ENCODE measurements at places on chromosomes 1 and 21.

- no peak for DNase-seq
Measured at GRCh38 chr1:68162761-68163160, 69.6 kb downstream of the WLS start.

- DNase-seq: peak; percentile 16
Measured at GRCh38 chr1:204384636-204385352, 25.1 kb upstream of the PLEKHA6 start.

DNA sequence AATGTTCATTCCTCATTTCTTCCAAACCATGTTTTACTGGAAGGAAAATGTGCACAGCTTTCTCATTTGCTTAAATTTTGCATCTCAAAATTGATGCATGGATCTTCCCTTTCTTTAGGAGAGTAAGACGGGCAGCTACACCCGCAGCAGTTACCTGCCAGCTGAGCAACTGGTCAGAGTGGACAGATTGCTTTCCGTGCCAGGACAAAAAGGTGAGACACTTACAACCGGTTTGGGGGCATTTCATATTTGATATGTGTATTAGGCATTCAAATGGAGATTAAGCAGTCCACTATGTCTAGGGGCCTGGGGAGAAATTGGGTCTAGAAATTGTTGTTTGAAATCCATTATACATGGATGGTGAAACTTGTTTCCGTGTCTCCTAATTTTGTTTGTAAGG, 12.9 kb downstream of the C8A start:
- DNase-seq: no peak

DNA sequence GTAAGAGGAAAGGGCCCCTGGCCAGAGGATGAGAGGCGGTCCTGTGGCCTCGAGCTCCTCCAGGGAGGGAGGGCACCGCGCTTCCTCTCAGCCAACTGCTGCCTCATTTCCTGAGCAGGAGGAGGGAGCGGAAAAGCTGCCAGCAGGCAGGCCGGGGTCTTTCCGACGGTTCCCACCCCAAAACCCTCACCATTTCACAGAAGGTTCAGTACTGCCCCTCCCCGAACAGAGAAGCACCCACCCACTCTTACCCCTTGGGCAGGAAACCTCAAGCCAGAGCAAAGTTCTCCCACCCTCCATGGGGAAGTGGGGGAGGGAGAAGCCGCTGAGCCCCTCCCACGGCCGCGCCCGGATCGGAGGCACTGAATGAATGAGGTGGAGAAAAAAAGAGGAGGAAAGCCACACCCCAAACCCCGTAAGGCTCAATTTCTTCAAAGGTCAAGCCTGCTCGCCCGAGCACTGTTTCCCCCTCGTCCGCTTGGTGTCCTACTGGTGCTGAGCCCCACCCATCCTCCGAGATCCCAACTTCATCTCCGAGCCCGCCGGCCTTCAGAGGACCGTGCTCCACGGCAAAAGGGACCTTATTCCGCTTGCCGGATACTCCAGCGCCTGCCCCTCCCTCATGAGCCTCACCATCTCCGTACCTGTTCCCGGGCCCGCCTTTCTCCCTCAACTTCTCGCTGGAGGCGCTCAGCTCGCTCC, 9.4 kb downstream of the TPM3 start:
- peak; percentile 30 for DNase-seq

- no peak for DNase-seq
Measured at GRCh38 chr1:11893907-11894251, 32.3 kb downstream of the KIAA2013 start.

DNA sequence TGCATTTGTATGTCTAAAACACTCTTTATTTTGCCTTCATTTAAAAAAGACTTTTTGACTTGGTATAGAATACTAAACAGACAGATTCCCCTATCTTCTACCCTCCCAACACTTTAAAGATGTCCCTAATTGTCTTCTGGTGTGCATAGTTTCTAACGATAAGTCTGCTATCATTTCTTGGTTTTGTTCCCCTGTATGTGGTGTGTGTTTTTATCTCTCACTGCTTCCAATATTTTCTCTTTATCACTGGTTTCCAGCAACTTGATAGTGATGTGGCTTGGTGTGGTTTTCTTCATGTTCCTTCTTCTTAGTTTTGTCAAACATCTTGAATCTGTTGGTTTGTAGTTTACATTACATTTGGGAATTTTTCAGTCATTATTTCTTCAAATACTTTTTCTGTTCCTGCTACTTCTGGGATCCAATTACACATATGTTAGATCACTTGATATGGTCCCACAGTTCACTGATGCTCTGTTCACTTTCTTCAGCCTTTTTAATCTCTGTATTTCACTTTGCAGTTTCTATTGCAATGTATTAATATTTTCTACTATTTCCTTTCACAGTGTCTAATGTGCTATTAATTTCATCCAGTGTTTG, 23.2 kb downstream of the F5 start:
- no peak for DNase-seq

DNA sequence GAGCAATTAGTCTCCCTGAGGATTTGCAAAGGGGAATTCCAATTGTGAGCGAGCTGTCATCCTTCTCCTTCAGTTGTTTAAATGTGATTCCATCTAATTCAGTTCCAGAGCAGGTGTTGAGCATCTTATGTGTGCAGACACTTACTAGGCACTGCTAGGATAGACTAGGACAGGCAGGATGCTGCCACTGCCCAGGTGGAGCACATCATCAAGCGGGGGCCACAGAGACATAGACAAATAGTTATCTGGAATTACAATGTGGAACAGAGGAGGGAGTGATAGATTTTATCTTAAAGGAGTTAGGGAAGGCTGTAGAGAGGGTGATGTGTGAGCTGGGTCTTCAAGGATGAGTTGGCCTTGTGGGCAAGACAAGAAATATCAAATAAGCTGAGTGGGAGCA, 55.9 kb downstream of the CDC7 start:
- no peak for DNase-seq

- DNase-seq: no peak
Measured at GRCh38 chr1:35768350-35769187, 1.2 kb downstream of the CLSPN start.

- no peak for DNase-seq
Measured at GRCh38 chr1:181120924-181121323, 32.4 kb downstream of the IER5 start.

GRCh38 chr1:5815211-5815610, 177.0 kb downstream of the NPHP4 start:
- DNase-seq: no peak

DNA sequence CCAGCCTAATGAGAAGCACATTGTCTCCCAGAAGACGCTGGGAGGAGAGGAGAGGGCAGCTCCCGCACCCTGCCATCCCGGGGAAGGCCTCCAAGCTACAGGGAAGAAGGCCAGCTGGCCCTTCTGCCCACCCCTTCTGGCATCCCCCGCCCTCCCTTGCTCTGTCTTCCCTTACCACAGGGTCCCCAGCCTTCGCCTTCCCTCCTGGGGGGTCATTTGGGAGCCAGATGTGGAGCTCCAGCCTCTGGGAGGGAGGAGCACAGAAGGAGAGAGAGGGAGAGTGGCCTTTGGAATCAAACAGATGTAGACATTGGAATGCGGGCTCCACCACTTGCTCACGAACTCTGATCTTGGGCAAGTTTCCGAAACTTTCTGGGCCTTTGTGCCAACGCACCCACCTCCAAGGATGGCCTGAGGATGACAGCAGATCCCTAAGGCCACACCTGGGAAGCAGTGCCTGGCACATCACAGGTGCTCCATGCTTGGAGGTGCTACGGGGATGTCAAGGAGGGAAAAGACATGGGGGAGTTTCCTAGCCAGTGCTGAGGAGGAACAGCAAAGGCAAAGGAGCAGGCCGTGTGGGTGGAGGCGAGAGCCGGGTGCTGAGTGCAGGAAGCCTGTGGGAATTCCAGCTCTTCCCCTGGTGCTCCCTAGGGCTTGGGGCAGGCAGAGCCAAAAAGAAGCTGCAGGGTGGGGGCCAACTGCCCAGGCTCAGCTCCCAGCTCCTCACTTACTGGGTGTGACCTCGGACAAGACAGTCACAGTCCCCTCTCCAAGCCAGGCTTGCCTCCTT, 23.1 kb upstream of the RSPO1 start:
- DNase-seq: no peak

- DNase-seq: no peak
Measured at GRCh38 chr21:35829067-35829466, 231.3 kb downstream of the SETD4 start.

- DNase-seq: no peak
Measured at GRCh38 chr1:154320882-154321608, at the start of gene AQP10. Gene AQP10, plus strand, starts transcription at chr1:154321093. Its CDS starts 63 bp downstream, at chr1:154321156.

GRCh38 chr1:165543532-165544438, at the start of gene LRRC52:
Gene LRRC52, plus strand, starts transcription at chr1:165544000. Its CDS starts 297 bp downstream, at chr1:165544297.
- no peak for DNase-seq

DNA sequence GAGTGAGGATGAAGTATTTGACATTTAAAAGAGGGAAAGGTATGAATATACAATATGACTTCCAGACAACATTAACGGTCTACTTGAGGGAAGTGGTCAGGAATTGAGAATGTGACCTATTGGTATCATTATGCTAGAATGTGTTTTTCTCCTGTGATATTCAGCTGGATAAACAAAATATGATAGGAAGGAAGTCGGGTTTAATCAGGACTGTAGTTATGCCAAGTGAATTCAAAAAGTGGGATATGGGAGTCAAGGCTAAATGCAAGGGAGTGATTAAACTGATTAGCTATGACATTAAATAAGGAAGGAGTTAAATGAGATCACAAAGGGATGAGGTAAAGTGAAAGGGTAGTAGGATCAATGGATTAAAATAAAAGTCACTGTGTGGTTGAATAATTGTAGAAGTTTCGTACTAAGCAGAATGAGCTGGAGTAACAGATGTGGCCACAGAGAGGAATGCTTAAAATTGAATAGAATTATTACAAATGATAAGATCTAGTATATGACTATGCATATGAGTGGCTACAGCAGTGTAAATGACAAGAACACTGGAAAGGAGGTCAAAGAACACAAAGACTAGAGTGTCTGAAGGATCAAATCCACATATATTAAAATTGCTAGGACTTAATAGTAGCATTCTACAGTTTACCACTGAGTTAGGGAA, 62.5 kb downstream of the TRIM33 start:
- DNase-seq: no peak

- no peak for DNase-seq
Measured at GRCh38 chr21:21737186-21737585, 739.0 kb downstream of the NCAM2 start.

DNA sequence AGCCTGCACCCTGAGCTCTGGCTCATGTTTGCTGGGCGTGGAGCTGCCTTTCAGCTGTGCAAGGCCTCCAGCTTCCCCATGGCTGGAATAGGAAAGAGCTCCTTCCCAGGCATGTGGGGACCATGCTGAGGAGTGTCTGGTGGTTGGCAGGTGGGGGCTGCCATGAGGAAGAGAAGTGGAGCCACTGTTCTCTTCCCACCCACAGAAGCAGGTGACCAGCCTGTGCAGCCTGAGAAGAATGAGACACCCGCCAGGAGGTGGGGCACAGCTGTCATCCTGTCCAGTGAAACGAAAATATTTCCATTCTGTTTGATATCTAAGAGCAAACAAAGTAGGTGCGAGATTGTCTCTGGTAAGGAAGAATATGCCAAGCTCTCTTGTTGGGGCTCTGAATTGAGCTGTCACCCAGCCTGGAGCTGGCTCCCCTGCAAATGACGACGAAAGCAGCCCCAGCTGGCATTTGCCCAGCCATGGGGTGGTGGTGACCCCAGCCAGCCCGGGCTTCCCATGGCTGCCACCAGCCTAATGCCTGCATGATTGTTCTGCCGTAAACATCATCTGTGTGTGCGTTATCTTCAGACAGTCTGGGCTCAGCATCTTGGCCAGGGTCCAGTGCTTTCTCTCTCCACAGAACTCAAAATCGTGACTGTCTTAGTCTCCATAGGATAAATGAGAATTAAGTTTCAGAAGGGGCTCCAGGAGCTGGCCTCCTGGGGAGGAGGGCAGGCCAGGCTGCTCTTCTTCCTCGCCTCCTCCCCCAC, 429.8 kb upstream of the VAMP3 start:
- DNase-seq: no peak

DNA sequence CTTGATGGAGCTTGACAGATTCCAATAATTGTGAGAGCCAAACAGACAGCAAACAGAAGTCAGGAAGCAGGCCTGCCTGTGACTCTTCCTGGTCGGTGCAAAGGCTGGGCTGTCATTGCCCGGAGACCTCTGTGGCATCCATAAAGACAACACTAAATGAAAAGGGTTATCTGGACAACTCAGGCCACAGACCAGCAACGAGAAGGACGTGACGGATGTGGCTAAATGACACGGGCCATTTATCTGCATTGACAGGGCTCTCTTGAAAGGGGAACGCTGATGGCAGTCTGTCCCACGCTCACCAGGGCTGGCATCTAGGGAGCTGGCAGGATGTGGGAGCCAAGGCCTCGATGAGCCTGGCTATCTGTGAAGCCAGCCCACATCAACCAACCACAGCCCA, 35.0 kb downstream of the HMGB4 start:
- no peak for DNase-seq

GRCh38 chr1:37764414-37764825, 500 bp downstream of the EPHA10 start:
- no peak for DNase-seq

GRCh38 chr1:32549616-32550015, 10.4 kb downstream of the ZBTB8A start:
- no peak for DNase-seq

DNA sequence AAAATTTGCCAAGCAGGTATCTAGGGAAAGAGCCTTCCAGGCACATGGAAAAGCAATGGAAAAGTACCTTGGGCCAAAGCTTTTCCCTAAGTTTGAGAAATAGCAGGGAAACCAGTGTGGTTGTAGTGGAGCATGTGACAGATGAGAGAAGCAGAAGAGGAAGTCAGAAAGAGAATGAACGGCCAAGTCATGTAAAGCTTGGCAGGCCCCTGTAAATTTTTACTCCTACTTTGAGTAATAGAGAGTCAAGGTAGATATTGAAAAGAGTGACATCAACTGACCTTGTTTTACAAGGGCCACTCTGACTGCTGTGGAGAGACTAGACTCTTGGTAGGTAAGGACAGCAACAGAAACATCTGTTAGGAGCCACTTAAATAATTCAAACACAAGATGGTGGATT, 180.9 kb upstream of the PRMT6 start:
- DNase-seq: no peak

- DNase-seq: no peak
Measured at GRCh38 chr21:45724345-45724961, 80.9 kb downstream of the PCBP3 start.

GRCh38 chr1:28526886-28527285, 21.0 kb downstream of the RCC1 start:
- no peak for DNase-seq

DNA sequence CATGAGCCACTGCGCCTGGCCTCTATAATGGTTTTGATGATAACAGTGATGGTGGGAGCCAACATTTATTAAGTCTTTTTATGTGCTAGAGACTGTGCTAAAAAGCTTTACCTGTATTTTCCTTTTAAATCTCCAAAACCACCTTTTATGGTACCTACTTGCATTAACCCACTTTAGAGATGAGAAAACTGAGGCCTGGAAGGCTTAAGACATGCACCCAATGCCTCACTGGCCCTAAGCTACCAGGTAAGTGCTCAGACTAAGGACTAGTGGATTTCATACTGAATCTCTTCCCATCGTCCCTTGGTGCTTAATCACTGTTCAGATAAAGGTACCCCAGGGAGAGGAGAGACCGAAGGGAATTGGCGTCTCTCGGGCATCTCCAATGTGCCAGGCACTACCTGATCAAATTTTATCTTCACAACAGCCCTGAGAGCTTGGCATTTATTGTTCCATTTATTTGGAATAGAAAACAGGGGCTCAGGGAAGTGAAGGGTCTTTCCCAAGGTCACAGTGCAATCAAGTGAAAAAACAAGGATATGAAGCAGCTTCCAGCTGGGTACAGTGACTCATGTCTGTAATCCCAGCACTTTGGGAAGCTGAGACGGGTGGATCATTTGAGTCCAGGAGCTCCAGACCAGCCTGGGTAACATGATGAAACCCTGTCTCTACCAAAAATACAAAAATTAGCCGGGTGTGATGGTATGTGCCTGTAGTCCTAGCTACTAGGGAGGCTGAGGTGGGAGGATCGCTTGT, 84.2 kb downstream of the LACTBL1 start:
- no peak for DNase-seq

- no peak for DNase-seq
Measured at GRCh38 chr21:15567191-15567590, 162.6 kb upstream of the USP25 start.
